ENCODE measurements at places on chromosomes 16 and 17. TPM values are rescaled to one million over a fixed set of nuclear protein-coding genes. Genes with fewer than 3 reads are reported as not detected.

The KRT23 gene
- 52.2 TPM for polyA plus RNA-seq

DNA sequence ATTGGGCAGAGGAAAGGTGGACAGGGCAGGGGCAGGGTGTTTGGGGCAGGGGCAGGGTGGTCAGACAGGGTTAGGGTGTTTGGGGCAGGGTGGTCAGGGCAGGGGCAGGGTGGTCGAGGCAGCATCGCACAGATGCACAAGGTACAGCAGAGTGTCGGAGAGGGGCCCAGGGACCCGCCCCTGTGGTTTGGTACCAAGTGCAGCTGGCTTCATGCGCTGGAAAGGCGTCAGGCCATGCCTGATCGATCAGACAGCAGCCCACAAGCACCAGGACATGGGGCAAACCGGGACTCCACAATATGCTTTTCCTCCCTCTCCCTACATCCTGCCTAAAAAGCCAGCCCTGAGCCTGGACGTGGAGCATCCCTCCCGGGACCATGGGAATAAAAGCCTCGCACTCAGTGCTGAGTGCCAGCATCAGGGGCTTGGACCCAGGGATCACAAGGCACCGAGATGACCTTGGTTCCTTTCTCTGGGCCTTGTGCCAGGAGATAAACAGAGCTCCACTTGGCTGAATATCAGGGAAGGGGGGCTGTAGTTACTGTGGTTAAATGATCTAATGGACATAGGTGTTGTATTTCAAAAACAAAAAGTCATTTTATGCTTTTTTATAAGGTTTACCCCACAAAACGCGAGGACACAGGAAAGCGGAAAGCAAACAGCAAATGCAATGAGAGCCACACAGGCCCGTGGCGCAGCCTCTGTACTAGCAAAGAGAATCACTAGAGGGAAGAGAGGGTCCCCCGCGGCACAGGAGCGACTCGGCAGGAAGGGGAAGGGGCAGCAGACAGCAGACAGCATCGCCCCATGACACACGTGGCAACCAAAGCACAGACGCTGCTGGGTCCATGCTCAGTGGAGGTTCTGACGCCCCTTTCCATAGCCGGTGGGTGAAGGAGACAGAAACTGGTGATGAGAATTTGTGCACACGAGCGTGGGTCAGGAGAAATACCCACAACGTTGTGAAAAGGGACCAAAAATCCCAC is 5.3 kb upstream of the HEXD start:
- no peak for DNase-seq

GRCh38 chr17:34990921-34991365 is 10.6 kb downstream of the LIG3 start:
- DNase-seq, result no peak

- no peak for DNase-seq
Measured at GRCh38 chr17:81682565-81683207, 911 bp downstream of the ARL16 start.

The MYOCD gene
- polyA plus RNA-seq, result 7.3 TPM

DNA sequence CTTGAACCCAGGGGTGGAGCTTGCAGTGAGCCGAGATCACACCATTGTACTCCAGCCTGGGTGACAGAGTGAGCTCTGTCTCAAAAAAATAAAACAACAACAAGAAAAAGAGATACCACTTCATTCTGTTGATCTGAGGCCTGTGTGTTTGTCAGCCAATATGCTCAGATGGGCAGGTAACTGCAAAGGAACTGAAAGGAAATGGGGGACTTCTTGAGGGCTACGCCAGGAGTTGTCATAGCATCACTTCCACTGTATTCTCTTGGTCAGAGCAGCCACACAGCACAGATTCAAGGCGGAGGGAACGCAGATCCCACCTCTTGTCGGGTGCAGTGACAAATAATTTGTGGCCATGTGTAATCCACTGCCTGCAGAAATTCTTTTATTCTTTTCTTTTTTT is 73.9 kb upstream of the AKTIP start:
- no peak for DNase-seq

- no peak for DNase-seq
Measured at GRCh38 chr17:74432424-74432690, 469 bp downstream of the GPRC5C start.

DNA sequence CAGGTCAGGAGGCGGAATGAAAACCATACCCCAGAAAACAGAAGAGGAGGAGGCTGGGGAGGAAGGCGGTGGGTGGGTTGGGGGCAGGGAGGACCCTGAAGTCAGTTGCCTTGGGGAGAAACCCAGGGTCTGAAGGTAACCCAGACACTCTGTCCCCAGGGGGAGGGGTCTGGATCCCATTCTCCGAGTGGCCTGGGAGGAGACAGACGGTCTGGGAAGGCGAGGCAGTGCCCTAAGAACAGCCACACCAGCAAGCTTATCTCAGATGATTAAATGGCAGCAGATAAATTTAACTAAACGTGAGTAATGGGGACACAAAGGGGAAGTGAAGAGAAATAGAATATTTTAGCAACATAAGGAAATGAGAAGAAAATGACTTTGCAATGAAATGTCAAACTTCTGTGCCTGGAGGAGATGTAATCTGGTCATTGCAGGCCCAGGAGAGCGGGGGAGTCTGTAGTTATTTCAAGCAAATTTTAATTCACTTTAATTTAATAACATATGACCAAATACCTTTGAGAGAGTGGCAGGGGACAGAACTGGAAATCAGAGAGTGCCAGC is 21.4 kb upstream of the ZFP90 start:
- no peak for DNase-seq

DNA sequence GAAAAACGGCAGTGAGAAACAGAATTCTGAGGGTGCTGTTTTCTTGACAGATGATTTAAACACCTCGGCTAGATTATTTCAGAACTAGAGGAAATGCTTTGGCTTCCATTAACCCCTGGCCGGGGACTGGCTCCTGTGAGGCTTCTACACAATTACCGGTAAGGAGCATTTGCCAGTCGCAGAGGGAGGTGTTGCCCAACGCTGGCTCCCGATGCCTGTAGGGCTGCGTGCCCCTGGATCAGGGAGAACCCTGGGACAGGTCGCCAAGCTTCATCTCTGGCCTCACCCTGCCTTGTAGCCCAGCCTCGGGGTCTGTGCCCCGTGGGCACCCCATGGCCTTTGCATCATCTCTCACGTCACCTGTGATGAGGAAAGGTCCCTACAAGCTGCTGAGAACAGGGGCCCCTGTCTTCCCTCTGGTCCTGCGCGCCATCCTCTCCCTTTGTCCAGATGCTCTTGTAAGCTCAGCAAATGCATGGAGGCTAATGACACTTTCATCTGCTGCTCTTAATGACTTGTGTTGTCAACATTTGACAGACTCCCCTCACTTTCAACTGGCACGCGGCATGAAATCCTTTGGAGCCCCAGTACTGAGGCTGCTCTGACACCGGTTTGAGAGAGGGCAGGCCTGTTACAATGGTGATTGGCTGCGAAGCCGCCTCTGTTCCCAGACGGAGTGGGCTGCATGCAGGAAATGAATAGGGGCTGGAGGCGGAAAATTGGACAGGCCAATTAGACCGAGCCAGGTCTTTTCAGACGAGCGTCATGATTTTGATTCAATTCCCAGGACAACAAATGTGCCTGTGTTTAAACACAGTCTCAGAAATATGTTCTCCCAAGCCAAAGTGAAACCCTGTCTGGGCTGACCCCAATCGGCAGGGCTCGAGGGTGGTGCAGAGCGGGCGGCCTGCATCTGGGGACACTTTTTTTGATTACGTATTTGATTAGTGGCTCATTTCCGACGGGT is 85.5 kb upstream of the DOC2B start:
- DNase-seq, result no peak

- DNase-seq, result no peak
Measured at GRCh38 chr16:72856797-72857196, 191.1 kb downstream of the ZFHX3 start.

DNA sequence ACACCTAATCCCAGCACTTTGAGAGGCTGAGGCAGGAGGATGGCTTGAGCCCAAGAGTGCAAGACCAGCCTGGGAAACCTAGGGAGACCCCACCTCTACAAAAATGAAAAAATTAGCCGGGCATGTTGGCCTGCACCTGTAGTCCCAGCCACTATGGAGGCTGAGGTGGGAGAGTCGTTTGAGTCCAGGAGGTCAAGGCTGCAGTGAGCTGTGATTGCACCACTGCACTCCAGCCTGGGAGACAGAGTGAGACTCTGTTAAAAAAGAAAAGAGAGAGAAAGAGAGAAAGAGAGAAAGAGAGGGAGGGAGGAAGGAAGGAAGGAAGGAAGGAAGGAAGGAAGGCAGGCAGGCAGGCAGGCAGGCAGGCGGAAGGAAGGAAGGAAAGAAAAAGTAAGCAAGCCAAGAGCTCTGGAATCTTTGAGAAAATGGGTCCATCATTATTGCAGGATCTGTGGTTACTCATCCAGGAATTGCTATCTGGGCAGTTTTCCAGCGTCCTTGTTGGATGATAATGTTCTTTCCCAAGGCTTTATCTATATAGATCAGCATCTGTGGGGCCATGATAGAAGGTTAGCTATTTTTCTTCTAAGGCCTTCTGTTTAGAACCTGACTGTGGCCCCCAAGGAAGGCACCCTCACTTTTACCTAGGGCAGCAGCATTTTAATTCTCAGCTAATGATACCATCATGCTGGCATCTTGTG is 533.2 kb upstream of the CDH5 start:
- no peak for DNase-seq

DNA sequence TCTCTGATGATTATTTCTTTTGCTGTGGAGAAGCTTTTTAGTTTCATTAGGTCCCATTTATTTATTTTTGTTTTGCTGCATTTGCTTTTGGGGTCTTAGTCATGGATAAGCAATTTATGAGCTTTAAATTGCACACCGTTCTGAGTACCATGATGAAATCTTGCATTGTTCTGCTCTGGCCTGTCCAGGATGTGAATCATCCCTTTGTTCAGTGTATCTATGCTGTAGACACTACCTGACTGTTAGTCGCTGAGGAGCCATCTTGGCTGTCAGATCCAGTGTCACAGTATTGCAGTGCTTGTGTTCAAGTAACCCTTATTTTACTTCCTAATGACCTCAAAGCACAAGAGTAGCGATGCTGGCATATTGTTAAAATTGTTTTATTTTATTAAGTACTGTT is 218.0 kb upstream of the CNTNAP4 start:
- no peak for DNase-seq

- peak; percentile 77 for DNase-seq
Measured at GRCh38 chr16:85327731-85328675, 215.7 kb upstream of the CIBAR2 start.

Data from testis (tissue), 5 donors.